ENCODE measurements at places on chromosomes 3 and 15.
A peak's percentile ranks its signal among the peaks of the same experiment; 100 is the strongest.

GRCh38 chr15:55869660-55870059 is 123.8 kb downstream of the NEDD4 start:
- no peak overlapping the region for H3K27ac ChIP-seq
- H3K36me3 ChIP-seq, result no peaks in the 10 kb centered on the region
- H3K27me3 ChIP-seq, result no peaks in the 10 kb centered on the region
- H3K4me1 ChIP-seq, result no peaks in the 10 kb centered on the region

- H3K27me3 ChIP-seq, result no peaks in the 10 kb centered on the region
- no peak for DNase-seq
- H3K27ac ChIP-seq, result no peak overlapping the region
These were observed 36.2 kb downstream of the GAP43 start for GRCh38 chr3:115659253-115660220.

DNA sequence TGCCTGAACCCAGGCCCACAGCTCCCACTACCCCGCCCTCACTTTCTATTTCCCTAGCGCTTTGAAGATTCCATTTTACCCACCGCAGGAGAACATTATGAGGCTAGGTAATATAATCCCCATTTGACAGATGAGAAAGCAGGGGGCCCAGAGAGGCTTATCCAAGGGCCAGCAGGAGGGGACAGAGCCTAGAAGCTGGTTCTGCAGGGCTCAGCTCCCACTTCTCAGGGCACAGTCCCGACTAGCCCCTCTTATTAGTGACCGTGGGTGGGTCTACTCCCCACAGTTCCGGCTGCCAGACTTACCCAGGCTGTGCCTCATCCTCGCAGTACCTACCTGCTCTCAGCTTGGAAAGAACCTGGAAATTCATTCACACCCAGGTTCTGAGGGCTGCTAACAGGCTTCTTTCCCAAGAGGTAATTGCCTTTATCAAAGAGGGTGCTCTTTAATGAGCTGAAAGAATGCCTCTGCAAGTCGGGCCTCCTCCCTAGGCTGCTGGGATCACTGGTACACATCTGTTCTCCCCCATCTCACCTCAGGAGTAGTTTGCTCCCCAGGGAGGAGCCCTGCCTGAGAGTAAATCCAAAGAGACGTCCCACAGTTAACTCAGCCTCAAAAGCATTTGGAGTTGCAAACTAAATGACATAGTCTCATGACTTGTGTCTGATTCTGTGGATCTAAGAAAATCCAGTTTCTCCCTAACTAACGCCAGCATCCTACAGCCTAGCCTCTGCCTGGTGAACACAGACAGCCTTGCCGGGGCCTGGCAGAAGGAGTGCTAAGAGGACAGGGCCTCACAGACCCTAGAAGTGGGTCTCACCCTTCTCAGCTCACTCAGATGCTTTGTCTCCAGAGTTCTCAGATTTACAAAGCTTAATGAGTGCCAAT is 125.0 kb downstream of the CHSY1 start:
- H3K36me3 ChIP-seq, result no peaks in the 10 kb centered on the region
- no peaks in the 10 kb centered on the region for H3K27me3 ChIP-seq
- peak overlapping the region; percentile 51 for H3K27ac ChIP-seq
- peak overlapping the region; percentile 12 for H3K4me3 ChIP-seq
- DNase-seq, result peak; percentile 8
- H3K4me1 ChIP-seq, result peaks cover 26% of the 10 kb centered on the region

- no peaks in the 10 kb centered on the region for H3K27me3 ChIP-seq
- no peak overlapping the region for H3K4me3 ChIP-seq
These were observed 688.8 kb upstream of the CCDC54 start for GRCh38 chr3:106688464-106688863.

DNA sequence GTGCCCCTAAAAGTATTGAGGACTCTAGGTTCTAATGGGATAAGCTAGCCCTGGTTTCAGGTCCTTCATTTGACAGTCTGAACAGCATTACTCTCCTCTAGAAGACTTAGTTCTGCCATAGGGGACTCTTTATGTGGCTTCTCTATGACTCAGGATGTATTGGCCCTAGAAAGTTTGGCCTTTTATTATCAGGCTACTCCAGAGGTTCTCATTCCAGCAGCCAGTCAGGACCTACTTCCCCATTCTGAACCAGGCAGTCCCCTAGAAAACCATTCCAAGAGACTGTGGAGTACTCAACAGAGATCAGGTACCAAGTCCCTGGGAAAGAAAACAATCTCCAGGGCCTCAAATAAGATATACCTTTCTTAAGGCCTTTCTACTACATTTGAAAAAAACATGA is 157.9 kb upstream of the TSPAN3 start:
- no peak overlapping the region for H3K4me3 ChIP-seq
- H3K4me1 ChIP-seq, result peaks cover 7% of the 10 kb centered on the region
- no peak overlapping the region for H3K27ac ChIP-seq
- no peaks in the 10 kb centered on the region for H3K36me3 ChIP-seq
- DNase-seq, result no peak

- no peak overlapping the region for H3K4me3 ChIP-seq
- no peak overlapping the region for H3K27ac ChIP-seq
- no peak for DNase-seq
- peaks cover 55% of the 10 kb centered on the region for H3K36me3 ChIP-seq
These were observed 11.3 kb upstream of the ANKRD63 start for GRCh38 chr15:40293905-40294895.

- no peak for DNase-seq
- no peaks in the 10 kb centered on the region for H3K4me1 ChIP-seq
These were observed 71.3 kb upstream of the PHLDB2 start for GRCh38 chr3:111787556-111788463.

- no peaks in the 10 kb centered on the region for H3K27me3 ChIP-seq
- no peak overlapping the region for H3K27ac ChIP-seq
- H3K36me3 ChIP-seq, result peaks cover 12% of the 10 kb centered on the region
- no peak overlapping the region for H3K4me3 ChIP-seq
These were observed 88.0 kb downstream of the CRTC3 start for GRCh38 chr15:90617668-90618097.

DNA sequence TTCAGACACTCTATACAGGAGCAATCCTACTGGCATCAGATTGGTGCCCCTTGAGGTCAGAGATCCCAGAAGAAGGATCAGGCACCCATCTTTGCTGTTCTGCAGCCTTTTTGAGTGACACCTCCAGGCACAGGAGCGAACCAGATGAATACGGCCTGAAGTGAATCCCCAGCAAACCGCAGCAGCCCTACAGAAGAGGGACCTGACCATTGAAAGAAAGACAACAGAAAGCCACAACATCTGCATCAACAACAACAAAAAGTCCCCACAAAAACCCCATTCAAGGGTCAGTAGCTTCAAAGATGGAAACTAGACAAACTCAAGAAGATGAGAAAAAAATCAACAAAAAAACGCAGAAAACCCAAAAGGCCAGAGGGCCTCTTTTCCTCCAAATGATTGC is 130.4 kb downstream of the PPM1L start:
- no peaks in the 10 kb centered on the region for H3K4me1 ChIP-seq
- no peaks in the 10 kb centered on the region for H3K27me3 ChIP-seq
- no peak for DNase-seq
- H3K4me3 ChIP-seq, result no peak overlapping the region

DNA sequence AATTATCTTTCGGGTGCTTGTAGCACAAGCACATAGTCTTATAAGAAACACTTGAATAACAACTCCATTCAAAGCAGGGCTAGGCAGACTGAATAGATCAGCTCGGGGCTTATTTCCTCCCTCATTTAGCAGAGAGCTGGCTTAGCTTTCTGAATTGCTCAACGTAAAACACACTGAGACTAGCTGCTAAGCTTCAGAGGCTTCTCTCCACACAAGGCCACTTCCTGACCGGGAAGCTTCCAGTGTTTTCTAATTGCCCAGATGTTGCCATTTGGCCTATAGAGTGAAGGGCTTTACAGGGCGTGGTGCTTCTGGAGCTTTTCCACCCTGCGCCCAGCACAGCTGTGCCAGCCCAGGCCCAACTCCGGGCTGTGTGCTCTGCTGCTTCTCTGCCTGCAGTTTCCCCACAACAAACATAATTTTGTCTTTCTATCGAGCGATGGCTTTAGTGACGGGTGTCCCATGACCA is 16.6 kb downstream of the FAM240A start:
- H3K27ac ChIP-seq, result no peak overlapping the region
- H3K4me1 ChIP-seq, result peaks cover 9% of the 10 kb centered on the region
- no peak for DNase-seq
- H3K36me3 ChIP-seq, result no peaks in the 10 kb centered on the region
- H3K4me3 ChIP-seq, result no peak overlapping the region
- H3K27me3 ChIP-seq, result no peaks in the 10 kb centered on the region
